ENCODE measurements at places on chromosomes 2 and 18.
A peak's percentile ranks its signal among the peaks of the same experiment; 100 is the strongest.

DNA sequence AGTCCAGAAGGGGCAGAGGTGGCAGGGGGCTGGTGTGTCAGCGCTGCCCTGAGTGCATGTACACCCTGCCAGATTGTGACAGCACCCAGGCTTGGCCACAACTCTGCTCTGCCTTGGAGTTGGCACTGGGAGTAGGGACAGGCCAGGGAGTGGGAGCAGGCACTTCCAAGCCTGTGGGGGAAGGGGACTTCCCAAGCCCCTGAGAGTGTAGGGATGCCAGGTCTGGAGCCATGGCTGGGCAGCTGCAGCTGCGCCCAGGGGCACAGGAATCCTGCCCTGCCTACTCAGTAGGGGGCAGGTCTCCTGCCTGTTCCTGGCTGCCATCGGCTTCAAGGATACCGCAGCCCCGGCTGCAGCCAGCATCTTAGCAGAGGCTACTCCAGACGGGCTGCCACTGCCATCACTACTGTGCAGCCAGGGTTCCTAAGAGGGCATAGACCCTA, 109.4 kb downstream of the CALCRL start:
- DNase-seq, result no peak

DNA sequence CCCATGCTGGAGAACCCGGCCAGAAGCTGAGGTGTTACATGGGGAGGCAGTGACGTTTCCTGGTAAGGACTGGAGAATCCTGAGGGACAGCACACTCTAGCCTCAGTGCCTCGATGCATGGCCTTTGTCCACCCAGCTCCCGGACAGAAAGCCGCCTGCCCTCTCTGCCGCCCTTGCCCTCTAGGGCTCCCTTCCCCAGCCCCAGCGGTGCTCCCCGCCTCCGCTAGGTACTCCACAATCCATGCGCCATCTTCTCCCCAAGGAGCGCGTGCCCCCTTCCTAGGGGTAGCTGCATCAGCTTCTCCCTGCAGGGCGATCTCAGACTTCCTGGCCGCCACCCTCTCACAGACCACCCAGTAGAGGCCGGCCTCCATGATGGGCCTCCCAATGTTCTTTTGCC, 251.6 kb downstream of the TWIST2 start:
- no peak for DNase-seq

DNA sequence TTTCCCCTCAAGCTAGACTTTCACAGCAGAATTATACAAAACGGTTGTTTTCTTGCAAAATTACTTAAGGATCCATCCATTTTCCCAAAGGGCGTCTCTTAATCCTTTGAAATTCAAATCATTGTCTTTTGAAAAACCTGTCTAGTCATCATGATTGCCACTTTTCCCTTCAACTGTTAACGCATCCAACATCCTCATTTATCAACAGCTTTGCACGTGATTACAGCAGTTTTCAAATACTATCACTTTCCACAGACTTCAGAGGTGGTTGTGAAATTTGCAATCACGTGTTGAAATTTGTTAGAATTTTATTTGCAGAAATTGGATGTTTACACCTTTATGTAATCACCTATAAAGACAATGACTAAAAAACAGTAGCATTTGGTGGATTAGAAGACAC, 304.4 kb upstream of the SLC39A10 start:
- DNase-seq, result no peak

GRCh38 chr2:217983276-217984233, 19.2 kb downstream of the TNS1 start:
- DNase-seq, result no peak

GRCh38 chr2:241882091-241882625, 12.6 kb downstream of the RTP5 start:
- peak; percentile 62 for DNase-seq

DNA sequence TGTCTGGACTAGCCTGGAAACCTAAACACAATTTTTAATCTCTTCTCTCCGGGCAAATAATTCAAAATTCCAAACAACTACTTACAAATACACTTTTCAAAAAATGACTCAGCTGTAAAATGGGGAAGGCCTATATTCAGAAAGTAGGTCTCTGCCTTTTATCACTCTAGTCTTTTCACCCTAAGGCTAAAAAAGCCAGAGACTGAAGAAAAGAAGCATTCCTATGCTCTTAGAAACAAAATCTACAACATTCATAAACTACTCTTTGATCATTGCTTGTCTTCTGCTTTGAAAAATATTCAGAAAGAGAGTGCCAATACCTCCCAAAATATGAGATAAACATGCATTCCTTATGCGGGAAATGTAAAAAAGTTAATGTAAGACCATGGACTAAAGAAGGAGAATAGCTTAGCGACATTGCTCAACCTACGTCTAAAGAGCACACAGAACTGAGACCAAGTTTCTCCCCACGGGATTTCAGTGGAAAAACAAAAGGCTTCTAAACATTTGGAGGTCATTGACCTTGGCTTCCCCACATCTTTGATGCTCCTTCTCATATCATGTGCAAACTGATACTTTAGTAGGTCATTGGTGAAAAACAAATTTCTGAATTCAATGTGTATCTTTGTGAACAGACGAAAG, 74.4 kb upstream of the EPB41L3 start:
- DNase-seq, result no peak

DNA sequence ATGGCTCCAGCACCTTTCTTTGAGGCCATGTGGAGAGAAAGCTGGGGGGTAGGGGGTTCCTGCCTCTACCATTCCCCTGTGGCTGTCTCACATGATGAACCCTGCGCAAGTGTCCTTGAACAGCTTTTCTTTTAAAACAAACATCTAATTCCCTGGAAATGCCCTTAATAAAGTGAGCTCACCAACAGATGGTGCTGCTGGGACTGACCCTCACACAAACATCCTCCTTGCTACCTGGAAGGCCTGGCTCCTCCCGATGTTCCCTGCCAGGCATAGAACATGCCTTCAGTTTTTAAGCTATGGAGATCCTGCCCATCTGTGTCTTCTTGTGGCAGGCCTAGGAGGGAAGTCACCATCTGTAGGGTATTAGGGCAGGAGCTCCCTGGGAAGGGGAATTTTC, 60.7 kb upstream of the GATA6 start:
- no peak for DNase-seq

GRCh38 chr2:165305391-165306096, 66.3 kb downstream of the SCN2A start:
- DNase-seq, result no peak

- DNase-seq, result no peak
Measured at GRCh38 chr2:64979744-64980143, 9.5 kb upstream of the SLC1A4 start.

GRCh38 chr2:136408795-136409194, 290.8 kb upstream of the CXCR4 start:
- DNase-seq, result no peak

DNA sequence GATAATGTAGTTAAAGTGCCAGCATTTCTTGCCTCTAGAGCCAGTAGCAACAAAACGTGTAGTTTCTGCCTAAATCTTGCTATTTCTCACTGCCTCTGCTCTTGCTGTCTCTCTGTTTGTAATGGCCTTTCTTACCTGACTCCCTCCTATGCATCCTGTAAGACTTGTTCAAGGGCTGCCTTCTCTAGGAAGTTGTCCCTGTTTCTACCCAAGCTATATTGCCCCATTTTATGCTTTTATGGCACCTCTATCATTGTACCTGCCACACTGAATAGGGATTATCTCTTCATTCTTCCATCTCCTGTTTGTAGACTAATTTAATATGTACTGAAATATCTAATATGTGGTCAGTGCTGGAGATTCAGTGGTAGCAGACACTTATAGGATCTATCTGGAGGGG, 49.2 kb downstream of the PLCL1 start:
- DNase-seq, result no peak

GRCh38 chr2:28327581-28327955, 65.1 kb upstream of the FOSL2 start:
- no peak for DNase-seq

GRCh38 chr18:47036927-47037578, 1.6 kb upstream of the ELOA2 start:
- no peak for DNase-seq

Measured in stimulated activated CD8-positive, alpha-beta memory T cell treated with anti-CD3 and anti-CD28 coated beads, Interleukin-2, amount 100 ng/mL, for 48 hours (primary cell).